ENCODE measurements at places on chromosomes 11 and 22.

- no peak for DNase-seq
These were observed 25.8 kb upstream of the SLC22A12 start for GRCh38 chr11:64564947-64565889.

GRCh38 chr11:62770778-62771143, 435 bp upstream of the TAF6L start:
- DNase-seq = peak; percentile 71

- DNase-seq = peak; percentile 36
These were observed 9.7 kb upstream of the THY1 start for GRCh38 chr11:119432484-119433357.

DNA sequence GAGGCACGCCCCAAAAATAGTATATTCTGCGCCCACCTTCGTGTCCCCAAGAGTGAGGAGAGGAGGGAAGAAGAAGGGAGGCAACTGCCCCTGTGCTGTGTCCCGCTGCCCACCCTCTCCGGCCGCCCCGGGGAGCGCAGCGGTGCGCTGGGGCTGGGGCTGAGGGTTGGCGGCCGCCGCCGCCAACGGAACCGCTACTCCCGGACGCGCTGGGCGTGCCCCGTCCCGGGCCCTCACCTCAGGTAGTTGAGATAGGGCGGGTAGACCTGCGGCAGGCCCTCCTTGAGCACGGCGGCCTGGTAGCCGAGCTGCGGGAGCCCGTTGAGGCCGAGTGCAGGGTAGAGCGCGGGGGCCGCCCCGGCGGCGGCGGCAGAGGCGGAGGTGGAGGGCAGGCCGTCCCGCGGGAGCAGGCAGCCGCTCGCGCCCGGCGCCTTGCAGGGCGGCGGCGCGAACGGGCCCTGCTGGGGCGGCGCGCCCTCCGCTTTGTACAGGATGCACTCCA, 2.4 kb downstream of the PGR start:
- no peak for DNase-seq

DNA sequence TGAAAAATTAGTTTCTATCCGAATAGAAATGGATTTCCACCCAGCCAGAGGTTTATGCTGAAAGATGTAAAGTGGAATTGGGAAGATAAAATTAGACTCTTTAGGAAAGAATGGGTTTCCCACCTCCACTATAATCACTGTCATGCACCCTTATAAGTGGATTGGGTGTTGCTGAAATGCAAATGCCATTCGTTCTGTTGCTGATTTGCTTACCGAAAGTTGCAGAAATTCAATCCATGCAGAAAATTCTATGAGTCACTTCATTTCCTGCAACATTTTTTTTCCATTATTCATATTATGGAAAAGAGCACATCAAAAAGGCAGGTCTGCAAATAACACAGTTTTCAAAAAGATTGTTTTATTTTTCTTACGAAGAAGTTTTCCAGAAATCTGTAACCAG, 65.6 kb downstream of the LDLRAD3 start:
- DNase-seq = no peak

DNA sequence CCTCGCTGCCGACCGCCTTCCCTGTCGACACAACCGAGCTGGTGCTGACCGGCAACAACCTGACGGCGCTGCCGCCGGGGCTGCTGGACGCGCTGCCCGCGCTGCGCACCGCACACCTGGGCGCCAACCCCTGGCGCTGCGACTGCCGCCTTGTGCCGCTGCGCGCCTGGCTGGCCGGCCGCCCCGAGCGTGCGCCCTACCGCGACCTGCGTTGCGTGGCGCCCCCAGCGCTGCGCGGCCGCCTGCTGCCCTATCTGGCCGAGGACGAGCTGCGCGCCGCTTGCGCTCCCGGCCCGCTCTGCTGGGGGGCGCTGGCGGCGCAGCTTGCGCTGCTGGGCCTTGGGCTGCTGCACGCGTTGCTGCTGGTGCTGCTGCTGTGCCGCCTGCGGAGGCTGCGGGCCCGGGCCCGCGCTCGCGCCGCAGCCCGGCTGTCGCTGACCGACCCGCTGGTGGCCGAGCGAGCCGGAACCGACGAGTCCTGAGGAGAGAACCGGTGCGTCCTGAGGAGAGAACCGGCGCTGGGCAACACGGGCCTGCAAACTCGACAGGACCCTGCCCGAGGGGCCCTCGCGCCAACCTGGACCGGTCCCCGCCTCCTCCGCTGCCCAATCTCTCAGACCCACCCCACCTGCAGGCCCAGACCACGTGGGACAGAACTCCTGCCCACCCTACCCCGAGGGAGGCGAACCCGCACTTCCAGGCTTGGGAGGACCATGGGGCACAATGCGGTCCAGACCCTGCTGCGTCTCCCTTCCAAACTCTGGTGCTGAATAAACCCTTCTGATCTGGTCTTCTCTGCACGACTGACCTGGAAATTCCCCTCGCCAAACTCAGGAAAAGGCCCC, 866 bp downstream of the GP1BB start:
- no peak for DNase-seq

GRCh38 chr11:61505640-61506155, 2.9 kb upstream of the LRRC10B start:
- DNase-seq = peak; percentile 62

GRCh38 chr11:119166368-119167076, 2.0 kb upstream of the NLRX1 start:
- DNase-seq = no peak

DNA sequence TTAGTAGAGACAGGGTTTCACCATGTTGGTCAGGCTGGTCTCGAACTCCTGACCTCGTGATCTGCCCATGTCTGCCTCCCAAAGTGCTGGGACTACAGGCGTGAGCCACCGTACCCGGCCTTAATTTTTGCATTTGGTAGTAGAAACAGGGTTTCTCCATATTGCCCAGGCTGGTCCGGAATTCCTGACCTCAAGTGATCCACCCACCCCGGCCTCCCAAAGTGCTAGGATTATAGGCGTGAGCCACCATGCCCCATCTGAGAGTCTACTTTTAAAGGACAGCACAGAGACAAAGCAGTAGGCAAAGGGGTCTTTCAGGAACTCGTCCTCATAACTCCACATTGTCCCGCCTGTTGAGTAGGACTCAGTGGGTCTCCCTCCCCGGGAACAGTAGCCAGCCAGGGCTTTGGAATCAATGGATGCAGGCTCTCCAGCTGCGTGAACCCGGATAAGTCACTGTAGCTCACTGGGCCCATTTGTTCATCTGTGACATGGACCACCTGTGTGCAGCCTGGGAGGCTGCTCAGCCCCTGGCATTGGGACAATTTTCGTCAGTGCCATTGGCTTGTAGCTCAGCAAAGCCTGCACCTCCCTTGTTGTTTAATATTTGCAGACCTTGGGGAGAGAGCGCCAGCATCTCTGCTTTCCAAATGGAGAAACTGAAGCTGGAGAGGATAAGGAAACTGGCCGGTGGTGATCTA, 86.1 kb downstream of the ARHGAP8 start:
- DNase-seq = no peak
